ENCODE measurements at places on chromosomes 7 and 10.

- no peak for DNase-seq
Observed at GRCh38 chr7:5550831-5551230, 127.2 kb upstream of the TNRC18 start.

GRCh38 chr10:1368842-1369171, 312.6 kb downstream of the WDR37 start:
- peak; percentile 8 for DNase-seq

DNA sequence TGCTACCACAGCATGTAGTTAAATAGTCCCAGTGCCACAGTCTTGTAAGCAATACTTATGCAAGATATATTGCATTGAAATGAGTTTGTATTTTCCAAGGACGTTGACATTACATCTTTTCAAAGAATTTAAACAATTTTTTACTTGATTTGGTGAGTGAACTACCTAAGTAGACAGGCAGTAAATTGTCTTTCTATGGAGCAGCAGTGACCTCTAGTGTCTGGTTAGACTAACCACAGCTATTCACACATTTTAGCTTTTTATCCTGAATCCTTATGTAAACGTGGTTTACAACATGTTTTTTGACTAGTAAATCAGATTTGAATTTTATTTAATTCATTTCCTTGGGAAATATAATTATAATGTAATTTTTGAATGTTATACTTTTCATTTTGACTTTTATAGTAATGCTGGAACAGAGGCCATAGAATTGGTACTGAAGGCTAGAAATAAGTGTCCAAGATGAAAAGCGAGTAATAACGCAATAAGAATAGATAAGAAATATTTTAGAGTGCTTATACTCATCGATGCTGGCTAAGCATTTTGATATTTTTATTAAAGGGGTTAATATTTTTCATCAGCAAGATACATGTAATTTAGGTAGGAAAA, 5.6 kb downstream of the LRRTM3 start:
- DNase-seq = no peak

- no peak for DNase-seq
Observed at GRCh38 chr10:73998929-73999691, 1.2 kb downstream of the VCL start.

DNA sequence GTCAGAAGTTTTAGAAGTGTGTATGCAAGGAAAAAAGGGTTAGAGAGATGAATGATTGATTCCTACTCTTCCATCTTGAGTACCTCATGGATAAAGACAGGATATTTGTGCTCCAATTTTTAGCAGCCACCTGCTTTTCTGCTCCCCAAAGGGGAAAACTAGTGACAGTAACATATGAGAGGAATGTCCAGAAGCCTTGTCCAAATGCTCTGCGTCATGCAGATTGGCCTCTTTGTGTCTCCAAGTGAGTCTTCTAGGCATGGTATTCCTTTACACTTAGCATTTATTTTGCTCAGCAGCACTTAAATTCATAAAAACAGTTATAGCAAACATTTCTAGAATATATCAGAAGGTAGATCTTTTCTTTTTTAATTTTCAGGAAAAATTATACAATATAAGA, 306.8 kb downstream of the CNTNAP2 start:
- DNase-seq = no peak

GRCh38 chr10:18504161-18504560, 147.2 kb downstream of the NSUN6 start:
- no peak for DNase-seq

All from stimulated activated CD4-positive, alpha-beta T cell treated with anti-CD3 and anti-CD28 coated beads, Interleukin-1b, Interleukin-23, amount 100 ng/mL, for 1 hour (primary cell).